ENCODE measurements at places on chromosomes 3 and 15.

GRCh38 chr3:81908561-81908960 lies 147.1 kb upstream of the GBE1 start:
- DNase-seq: no peak

- no peak for DNase-seq
Observed at GRCh38 chr15:39944726-39945125, 10.8 kb downstream of the EIF2AK4 start.

- DNase-seq: no peak
Observed at GRCh38 chr3:173275740-173276139, 121.8 kb upstream of the NLGN1 start.

GRCh38 chr3:193711964-193712598 lies 119.1 kb downstream of the OPA1 start:
- DNase-seq: no peak

- DNase-seq: no peak
Observed at GRCh38 chr3:40925231-40925630, 274.1 kb upstream of the CTNNB1 start.

DNA sequence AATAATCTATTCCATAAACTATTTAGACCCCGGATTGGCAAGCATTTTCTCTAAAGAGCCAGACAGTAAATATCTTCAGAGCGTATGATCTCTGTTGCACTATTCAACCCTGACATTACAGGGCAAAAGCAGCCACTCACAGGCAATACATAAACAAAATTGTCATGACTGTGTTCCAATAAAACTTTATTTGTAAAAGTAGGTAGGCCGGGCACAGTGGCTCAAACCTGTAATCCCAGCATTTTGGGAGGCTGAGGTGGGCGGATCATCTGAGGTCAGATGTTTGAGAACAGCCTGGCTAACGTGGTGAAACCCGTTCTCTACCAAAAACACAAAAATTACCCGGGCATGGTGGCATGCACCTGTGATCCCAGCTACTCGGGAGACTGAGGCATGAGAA lies 66.5 kb downstream of the ADAMTS9 start:
- no peak for DNase-seq

- no peak for DNase-seq
Observed at GRCh38 chr15:72785432-72785831, 1.9 kb upstream of the ADPGK start.

- DNase-seq: no peak
Observed at GRCh38 chr15:73941871-73942635, 15.8 kb downstream of the LOXL1 start.

GRCh38 chr15:40087991-40088928 lies 20.4 kb downstream of the BMF start:
- DNase-seq: no peak

DNA sequence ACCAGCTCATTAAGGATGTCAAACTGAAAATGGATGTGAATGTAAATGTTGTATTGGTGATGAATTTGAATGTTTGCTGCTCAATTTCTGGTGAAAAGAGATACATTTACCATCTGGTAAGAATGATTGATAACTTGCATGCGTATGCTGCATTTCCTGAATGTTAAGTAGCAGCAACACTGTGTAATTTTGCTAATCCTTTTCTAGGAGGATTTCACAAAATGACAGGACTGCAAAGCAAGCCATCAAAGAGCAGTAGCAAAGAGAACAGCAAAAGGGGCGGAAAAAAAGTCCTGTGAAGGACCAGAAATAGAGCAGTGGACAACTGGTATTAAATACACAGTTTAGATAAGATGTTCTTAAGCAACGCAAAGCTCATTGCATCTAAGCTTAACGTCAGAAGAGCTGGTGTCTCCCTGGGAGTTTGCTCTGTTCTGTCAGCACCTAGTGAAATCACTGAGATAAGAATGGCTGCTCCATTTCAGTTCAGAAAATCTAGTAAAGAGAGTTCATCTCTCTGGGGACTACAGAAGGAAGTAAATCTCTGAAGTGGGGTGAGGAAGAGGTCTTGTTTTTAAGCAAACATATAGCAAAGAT lies 23.5 kb upstream of the PAQR5 start:
- no peak for DNase-seq

DNA sequence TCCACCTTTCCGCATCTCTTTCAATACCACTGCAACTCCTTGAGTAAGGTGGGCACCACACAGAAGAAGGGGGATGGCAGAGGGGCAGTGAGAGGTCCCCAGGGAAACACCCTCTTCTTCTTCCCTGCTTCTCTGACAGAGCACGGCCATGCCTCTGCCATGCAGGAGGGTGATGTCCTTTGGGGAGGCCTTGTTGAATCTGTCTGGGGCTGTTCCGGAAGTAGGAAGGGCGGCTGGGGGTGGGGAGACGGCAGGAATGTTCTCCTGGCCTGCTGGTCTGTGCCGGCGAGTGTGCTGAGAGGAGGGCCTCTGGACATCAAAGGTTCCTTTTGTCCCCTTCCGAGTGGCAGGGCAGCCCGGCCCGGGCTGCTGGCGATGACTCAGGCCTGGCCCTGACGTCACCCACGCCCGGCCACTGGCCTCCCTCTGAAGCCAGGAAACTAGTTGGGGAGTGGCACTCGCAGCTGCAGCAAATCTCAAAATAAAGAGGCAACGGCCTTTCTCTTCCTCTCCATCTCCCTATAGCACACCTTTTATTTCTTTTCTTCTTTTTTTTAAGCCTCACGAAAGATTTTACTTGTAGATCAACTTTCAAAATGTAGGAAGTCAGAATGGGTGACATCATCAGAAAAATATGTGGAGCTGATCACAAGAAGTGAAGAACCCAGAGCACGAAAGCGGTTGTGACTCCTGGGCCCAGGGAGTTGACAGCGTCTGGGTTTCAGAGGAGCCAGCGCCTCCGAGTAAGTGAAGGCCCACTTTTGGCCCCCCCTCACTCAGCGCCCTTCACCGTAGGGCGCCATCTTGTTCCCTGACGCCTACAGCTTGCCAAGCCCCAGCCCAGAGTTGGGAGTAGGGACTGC lies at the start of gene ZBTB38:
Gene ZBTB38 (plus strand): TSS at position 443 of the 863 bp plus-strand sequence. CDS start 73,885 bp downstream, outside the sequence.
- DNase-seq: no peak

DNA sequence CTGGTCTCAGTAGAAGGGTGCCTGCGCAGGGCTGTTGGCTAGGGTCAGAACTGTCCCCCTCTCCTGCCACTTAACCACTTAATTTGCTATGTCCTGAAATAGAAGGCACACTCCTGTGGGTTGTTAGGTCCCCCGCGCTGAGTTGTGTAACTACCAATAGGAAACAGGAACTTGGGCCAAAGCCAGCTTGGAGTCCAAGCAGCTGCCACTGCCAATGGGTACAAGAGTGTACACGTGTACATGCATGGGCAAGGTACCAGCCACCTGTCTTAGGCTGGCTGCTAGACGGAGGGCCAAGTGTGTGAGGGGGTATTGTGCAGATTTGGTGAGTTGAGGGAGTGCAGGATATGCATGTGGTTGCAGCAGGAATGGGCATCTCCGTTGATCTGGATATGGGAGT lies 29.7 kb upstream of the POLG start:
- DNase-seq: no peak

DNA sequence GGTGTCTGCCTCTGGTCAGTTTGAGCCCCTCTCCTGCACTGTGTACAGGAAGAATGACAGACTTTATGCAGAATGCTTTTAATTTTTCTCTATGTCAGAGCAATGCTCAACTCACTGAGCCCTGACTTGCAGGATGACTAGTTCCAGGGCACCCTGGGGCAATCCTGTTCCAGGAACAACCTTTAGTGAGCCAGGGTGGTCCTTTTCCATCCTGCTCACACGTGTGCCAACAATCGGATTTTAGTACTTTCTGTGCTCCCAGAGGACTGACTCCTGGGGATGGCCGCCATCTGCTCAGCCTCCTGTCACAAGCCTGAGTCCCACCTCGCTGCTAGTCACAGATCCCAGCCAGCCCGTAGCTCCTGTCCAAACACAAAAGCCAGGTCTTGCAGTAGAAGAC lies 48.2 kb upstream of the ALDH1A3 start:
- DNase-seq: no peak

- DNase-seq: no peak
Observed at GRCh38 chr3:156093964-156094363, 26.4 kb upstream of the KCNAB1 start.

GRCh38 chr15:70192490-70192889 lies 94.8 kb upstream of the TLE3 start:
- DNase-seq: no peak

Measured in stimulated activated CD4-positive, alpha-beta T cell treated with anti-CD3 and anti-CD28 coated beads, TNF-alpha, amount 100 ng/mL, for 1 hour (primary cell).